Progenitor cell of endocrine pancreas (in vitro differentiated cells): ENCODE measurements at places on chromosomes 1 and 21. TPM values are rescaled to one million over a fixed set of nuclear protein-coding genes. Genes with fewer than 3 reads are reported as not detected.

The LCE1A gene
- not detected in 2 replicates for total RNA-seq

- no peak overlapping the region for H3K4me3 ChIP-seq
- no peak for DNase-seq
- no peaks in the 10 kb centered on the region for H3K27me3 ChIP-seq
- H3K27ac ChIP-seq: no peak overlapping the region
Observed at GRCh38 chr1:30008998-30009657, 714.3 kb downstream of the MATN1 start.

- no peaks in the 10 kb centered on the region for H3K4me1 ChIP-seq
- no peaks in the 10 kb centered on the region for H3K27me3 ChIP-seq
- H3K4me3 ChIP-seq: no peak overlapping the region
Observed at GRCh38 chr21:30437010-30437565, 3.0 kb upstream of the KRTAP15-1 start.

GRCh38 chr1:115258302-115258866 is 79.7 kb downstream of the NGF start:
- no peak overlapping the region for H3K4me3 ChIP-seq
- no peaks in the 10 kb centered on the region for H3K27me3 ChIP-seq
- H3K27ac ChIP-seq: no peak overlapping the region

- DNase-seq: no peak
- H3K4me1 ChIP-seq: peaks cover 9% of the 10 kb centered on the region
- H3K27me3 ChIP-seq: no peaks in the 10 kb centered on the region
- no peak overlapping the region for H3K4me3 ChIP-seq
- no peak overlapping the region for H3K27ac ChIP-seq
Observed at GRCh38 chr1:32234792-32235191, 12.2 kb upstream of the FAM167B start.

The NOL9 gene
- total RNA-seq: 44.1 and 49.5 TPM in 2 replicates

The PAX7 gene
- not detected in 2 replicates for total RNA-seq
